ENCODE measurements at places on chromosomes 5 and 9.

DNA sequence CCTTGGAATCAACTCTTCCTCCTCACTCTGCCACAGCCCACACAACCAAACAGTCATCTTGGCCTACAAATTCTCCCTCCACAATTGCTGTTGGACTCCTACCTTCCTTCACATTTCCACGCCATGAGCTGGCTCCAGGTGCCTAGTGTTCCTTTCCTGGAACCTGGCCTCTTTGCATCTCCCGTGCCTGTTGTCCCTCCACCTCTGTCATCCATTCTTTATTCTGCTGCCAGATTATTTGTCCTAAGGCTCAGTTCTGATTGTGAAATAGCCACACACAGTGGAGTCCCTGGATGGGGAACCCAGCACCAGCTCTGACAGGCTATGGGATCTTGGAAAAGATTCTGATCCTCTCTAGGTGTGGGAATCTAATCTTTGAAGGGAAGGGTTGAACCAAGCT, 109.1 kb upstream of the ANKH start:
- DNase-seq, result no peak

GRCh38 chr9:123654994-123655637, 274.8 kb downstream of the DENND1A start:
- no peak for DNase-seq

- peak; percentile 15 for DNase-seq
Measured at GRCh38 chr5:56440871-56441740, 208.0 kb upstream of the ANKRD55 start.

- peak; percentile 11 for DNase-seq
Measured at GRCh38 chr5:83547161-83547560, 75.6 kb downstream of the VCAN start.

DNA sequence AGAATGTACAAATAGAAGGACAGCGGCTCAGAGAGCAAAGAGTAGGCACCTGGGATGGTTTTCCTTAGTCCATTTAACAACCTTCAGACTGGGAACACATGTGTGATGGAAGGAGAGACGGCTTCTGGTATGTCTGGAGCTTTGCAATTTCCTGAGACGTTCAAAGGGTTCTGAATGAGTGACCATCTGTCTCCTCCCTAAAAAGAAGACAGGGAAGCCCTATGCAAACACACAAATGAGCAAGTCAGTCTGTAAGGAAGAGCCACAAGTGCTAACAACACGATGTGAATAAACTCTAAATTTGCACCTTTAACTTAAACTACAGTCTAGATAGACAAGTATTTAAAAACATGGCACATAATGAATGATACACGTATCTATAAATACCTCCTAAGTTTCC, 391.0 kb downstream of the ICE1 start:
- DNase-seq, result no peak

DNA sequence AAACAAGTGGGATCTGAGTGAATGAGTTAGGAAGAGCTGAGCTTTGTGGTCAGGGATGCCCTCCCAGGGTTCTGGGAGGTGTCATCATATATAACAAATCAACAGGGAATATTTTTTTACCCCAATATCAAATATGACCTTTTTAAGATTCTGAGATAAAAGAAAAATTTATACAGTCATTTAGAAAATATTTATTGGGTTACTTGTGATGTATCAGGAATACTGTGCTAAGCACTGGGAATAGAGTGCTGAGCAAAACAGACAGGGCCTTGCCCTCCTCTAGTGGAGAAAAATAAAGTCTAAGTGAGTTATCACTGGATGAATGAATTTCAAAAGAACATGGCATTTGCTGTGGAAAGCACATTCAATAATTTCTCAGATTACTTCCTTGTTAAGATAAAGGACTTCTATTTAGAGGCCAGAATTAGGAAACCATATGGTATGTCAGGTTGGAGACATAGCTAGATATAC, 102.9 kb downstream of the BOD1 start:
- peak; percentile 66 for DNase-seq

GRCh38 chr5:5781335-5781734, 358.9 kb downstream of the ICE1 start:
- no peak for DNase-seq

GRCh38 chr5:38845526-38846378, at the start of gene OSMR:
OSMR (plus strand) TSS chr5:38846012; CDS start chr5:38869045, 23,033 bp downstream.
- peak; percentile 95 for DNase-seq

GRCh38 chr9:16624744-16625117, 245.7 kb downstream of the BNC2 start:
- no peak for DNase-seq

DNA sequence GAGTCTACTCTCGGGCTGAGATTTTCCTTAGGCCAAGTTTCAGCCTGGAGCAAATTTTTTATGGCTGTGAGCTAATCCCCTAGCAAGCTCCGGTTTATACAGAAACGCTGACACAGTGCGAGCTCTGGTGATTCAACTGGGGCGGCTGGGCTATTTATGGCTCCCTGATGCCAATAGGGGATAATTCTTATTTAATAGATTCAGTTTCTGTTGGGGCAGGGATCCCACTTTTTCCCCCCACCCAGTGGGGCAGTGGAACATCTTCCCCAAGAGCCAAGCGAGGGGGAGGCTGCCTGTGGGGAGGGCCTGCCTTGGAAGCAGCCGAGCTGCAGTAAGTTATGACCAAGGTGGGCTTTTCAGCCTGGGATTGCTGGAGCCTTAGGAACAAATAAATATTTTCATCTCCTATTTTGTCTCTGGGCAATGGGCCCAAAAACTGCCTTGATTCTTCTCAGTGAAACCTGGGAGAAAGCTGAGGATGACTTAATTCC, 129.1 kb downstream of the MACROH2A1 start:
- peak; percentile 94 for DNase-seq

- no peak for DNase-seq
Measured at GRCh38 chr5:50547303-50547702, 106.2 kb upstream of the EMB start.

- no peak for DNase-seq
Measured at GRCh38 chr9:3136686-3137346, 292.9 kb upstream of the PUM3 start.

DNA sequence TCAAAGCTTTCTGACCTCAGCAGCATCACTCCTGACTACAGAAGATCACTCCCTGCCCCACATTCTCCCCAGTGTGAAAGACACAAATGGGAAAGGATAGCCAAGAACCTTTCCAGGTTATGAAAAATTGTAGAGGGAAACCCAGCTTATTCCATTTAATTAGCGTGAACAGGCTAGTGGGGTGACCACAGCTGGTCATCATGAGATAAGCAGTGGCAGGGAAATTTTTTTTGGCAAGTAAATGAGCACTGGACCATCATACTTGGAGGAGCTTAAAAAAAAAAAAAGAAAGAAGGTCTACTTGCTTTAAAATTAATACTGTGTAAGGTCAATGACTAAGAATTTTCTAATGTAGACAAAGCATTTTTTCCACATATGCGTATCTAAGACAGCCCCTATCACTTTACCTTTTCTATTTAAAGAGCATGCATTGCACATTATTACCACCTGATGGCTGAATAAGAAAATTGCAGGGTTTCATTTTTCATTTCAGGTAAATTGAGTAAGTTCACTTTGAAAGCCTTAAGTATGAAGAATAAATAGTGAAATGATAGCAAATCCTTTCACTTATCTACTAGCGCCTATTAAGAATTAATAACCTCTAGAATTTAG, 123.6 kb downstream of the ELAVL2 start:
- no peak for DNase-seq

GRCh38 chr5:101429241-101429640, 526.2 kb upstream of the ST8SIA4 start:
- no peak for DNase-seq

- DNase-seq, result no peak
Measured at GRCh38 chr5:149966946-149967345, 6.4 kb downstream of the SLC26A2 start.

- DNase-seq, result no peak
Measured at GRCh38 chr9:34615132-34615531, 3.2 kb upstream of the RPP25L start.

GRCh38 chr5:127839496-127840197, 136.5 kb downstream of the CCDC192 start:
- DNase-seq, result no peak

DNA sequence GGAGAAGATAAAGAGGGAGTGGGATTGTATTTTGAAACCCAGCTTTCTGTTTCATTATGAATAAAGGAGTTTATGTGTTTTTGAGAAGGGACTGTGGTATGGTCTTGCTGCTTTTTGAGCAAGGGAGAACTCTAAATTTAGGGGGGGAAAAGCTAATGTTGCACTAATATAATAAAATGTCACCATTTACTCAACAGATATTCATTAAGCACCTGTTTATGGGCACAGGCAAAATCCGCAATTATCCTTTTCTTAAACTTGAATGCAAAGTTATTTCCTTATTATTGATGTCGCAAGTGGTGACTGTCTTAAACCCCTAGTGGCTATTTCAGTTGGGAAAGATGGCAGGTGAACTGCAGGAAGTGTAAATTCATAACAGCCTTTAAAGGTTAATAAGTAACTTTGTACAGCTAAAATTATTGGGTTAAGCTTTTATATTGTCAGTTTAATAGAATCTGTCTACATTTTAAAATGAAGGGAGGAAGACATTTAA, 1.5 kb downstream of the CDC42SE2 start:
- DNase-seq, result no peak

DNA sequence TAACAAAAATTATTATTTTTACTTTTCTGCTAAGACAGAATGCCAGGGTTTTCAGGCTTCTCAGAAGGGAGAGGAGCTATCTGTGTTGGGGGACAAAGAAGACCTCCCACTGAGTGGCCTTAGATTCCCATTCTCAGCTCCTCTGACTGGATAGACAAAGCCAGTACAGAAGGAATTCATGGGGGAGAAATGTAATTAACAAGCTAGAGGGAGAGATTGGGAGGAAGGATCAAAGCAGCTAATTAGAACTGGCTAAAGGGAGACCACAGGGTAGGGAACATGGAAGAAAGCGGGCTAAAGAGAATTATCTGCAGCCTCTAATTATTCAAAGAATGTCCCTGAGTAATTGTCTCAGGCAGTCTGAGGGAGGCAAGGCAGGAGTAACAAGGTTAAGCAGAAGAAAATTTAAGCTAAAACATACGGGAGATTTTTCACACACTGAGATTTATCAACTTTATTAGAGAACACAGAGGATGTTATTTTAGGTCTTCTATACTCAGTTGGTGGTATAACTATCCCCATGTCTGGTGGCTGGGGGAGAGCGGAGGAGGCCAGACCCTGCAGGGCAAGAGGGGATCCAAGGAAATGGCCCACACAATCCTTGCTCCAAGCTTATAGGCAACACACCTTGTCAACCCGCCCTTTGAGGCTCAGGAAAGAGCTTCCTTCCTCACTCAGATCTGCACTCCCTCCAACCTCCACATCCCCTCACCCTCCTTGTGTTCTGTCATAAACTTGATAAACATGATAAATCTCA, 87.7 kb upstream of the LRRTM2 start:
- no peak for DNase-seq

- no peak for DNase-seq
Measured at GRCh38 chr5:93899026-93899600, 157.7 kb upstream of the POU5F2 start.

DNA sequence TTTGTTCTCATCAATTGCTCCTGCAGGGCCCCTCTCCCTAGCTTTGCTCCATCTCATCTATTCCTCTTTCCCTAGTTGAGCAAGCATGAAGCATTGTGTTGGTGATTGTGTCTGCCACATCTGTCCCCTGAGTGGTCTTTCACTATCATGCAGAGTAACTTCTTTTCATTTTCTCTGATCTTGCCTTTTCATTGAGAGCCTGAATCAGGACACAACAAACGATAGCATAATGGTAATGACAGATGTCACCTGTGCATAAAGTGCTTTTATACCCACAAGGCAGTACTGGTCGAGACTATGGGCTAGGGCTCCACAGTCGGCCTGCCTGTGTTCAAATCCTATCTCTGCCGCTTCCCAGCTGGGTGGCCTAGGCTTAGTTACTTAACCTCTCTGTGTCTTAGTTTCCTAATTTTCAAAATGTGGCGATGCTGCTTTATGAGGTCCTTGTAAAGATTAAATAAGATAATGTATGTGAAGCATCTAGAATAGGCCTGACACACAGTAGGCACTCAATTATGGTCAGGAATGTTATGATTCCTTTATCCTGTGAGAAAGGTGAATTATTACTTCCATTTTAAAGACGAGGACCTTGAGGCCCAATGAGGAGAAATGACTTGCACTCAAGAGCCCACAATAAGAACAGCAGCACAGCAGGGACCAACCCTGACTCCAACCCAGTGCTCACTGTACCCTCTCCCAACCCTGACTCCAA, 137.1 kb upstream of the ZNF618 start:
- DNase-seq, result no peak

DNA sequence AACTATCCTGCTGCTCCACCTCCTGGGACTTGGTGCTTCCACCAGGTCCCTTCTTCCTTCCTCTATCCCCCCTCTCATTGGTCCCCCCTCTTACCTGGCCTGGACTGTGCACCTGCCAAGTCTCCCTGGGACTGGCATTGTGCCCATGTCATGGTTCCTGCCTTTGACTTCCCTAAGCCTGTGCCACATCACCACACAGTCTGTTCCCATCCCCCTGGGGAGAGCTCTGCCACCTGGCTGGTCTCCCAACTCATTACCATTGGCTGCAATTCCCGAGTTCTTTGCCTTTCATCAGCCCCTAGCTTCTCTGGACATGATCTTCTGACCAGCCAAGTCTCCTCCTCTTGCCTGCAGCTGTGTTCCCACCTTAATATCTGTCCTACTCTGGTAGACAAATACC, 180.3 kb downstream of the SREK1 start:
- no peak for DNase-seq

DNA sequence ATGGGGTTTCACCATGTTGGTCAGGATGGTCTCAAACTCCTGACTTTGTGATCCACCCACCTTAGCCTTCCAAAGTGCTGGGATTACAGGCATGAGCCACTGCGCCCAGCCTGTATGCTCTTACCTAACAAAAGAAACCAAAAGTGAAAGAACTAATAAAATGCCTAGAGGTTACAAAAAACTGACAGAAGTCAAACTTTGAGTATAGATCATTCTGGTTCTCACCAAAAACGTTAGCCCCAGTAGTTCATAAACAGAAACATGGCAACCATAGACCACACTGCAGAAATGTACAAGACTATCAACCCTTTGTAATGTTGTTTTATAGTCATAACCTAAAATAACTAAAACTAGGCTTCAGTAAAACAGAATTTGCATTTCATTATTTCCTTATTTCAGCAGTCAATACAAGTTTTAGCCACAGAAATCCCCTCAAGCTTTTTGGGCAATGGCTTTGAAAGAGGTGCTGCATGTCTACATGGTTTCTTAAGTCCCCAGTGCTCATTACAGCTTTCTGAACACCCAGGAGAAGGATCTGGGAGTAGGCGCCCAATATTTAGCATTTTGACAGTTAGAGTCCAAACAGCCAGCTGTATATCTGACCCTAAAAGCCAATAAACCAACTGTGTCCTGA, 72.5 kb downstream of the EPB41L4A start:
- DNase-seq, result no peak

GRCh38 chr9:76637416-76637815, 126.8 kb upstream of the PCA3 start:
- no peak for DNase-seq

DNA sequence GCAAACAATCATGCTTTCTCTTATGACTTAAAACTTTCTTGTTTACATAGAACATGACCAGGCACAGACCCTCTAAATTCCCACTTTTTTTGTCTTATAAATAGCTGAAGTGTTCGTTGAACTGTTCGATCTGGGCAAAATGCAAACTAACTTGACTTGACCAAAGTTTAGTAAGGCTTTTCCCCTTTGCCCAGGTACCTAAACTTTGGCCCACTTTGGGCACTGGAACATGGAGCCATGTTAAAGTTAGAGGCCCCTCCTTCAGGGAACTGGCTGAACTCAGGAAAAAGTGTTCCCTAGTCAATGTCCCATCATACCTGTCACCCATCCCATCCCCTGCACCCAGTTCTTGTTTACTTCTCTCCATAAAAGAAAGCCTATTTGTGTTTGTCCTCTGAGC, 9.4 kb upstream of the AMACR start:
- DNase-seq, result no peak

GRCh38 chr9:109063760-109064159, 50.5 kb upstream of the CTNNAL1 start:
- DNase-seq, result peak; percentile 18

Measured in HFFc6 (cell line).